ENCODE measurements at places on chromosomes 7 and 10.

- no peak for DNase-seq
These were observed 9.3 kb downstream of the CDC14C start for GRCh38 chr7:48933549-48934085.

DNA sequence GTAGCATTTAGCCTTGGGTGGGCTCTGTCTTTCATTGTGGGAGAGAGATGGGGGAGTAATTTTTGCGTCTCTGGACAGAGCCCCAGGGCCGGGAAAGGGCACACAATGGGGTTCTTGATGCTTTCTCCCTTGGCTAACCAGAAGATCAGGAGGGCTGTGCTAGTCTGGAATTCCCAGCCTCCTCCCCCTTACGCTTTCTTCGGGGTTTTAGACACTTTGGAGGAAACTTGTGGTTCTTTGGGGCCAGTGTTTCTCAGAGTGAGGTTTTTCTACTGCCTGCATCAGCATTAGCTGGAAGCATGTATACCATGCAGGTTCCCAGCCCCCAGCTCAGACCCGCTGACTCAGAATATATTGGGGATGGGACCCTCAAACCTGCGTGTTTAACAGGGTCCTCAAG, 7.0 kb downstream of the NEURL1 start:
- no peak for DNase-seq

DNA sequence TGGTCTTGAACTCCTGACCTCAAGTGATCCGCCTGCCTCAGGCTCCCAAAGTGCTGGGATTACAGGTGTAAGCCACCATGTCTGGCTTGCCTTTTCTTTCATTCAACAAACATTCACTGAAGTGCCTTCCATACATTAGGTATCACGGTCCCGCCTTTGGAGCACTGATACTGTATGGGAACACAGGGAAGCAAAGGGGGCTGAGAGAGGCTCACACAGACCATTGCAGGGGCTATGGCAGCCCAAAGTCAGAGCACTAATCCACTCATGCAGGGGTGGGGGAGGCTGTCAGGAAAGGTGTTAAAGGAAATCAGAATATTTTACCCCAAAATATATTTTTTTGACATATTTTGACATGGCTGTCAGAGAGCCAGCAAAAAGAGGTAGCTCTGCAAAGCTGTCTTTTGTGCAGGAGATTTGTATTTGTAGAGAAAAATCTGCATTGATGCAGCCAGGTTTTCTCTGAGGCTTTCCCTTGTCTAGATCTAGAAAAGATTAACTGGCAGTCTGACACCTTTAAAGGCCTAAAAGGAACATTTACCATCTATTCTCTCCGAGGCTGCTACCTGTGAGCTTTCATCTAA, 42.0 kb upstream of the PDLIM1 start:
- no peak for DNase-seq

GRCh38 chr7:150974468-150975391, 3.4 kb downstream of the KCNH2 start:
- DNase-seq, result peak; percentile 71

GRCh38 chr10:103467406-103467805, 8.7 kb upstream of the CALHM1 start:
- DNase-seq, result no peak

- DNase-seq, result no peak
These were observed 153.4 kb downstream of the CUX1 start for GRCh38 chr7:101970801-101971200.

DNA sequence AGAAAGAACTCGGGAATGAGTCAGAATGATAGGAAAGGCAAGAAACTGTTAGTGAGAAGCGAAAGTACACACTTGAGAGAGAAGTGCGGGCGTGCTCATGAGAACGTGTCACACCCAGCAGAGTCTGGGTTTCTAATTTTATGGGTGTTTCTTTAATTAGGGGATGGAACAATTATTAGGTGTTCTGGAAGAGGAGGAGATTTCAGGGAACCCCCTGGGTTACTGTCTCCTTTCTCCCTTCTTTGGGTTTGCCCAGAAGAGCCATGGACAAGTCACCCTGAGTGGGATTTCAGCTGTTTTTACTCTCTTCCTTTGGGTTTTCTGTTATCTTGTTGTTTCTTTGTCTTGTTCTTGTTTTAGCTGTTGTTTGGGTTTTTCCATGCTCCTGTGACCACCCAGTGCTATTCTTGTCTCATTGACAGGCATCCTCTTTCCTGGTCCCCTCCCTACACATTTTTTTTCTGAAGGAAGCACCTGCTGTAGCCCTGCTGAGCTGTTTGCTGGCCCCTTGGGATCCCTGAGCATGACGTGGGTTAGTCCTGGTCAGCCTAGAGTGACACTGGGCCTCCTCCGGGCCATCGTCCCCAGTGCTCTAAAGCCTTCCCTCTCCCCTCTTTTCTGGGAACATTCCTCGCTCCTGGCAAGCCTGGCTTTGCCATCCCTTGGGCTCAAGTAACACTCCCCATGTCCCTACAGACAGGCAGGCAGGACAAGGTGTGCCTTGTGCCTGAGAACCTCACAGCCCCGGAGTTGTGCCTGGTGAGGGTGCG, 3.5 kb downstream of the SH2D4B start:
- no peak for DNase-seq

DNA sequence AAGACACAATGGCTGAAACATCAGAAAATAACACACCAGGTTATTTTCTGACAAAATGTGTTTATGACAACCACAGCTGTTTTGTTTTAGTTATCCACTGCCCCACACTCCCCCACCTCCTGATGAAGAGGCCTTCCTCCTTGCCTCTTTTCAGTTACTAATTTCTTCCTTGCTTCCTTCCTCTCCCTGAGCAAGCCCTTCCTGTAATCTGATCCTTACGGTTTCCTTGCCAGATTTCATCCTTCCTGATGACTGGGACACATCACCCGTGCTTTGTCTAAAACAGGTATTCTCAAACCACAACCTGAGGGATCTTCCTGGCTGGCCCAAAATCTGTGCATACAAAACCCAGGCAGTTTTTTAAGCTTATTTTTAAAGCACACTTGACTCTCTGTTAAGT, 39.4 kb downstream of the CHST15 start:
- no peak for DNase-seq

DNA sequence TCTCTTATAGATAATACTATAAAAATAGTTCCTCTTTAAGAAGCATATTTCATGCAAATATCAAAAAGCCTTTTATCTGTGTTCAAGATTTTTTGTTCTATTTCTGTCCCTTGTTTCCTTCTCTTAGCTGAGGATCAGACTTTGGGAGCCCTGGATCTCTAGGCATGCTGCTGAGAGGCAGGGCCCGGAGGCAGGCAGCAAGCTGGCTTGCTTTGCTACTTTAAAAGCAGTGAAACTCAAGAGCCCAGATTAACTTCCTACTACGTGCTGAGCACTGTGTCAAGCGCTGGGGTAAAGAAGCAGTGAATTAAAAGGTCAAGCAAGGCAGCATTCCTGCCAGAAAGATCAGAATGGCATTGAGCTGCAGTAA, 31.0 kb upstream of the ARID5B start:
- peak; percentile 21 for DNase-seq

DNA sequence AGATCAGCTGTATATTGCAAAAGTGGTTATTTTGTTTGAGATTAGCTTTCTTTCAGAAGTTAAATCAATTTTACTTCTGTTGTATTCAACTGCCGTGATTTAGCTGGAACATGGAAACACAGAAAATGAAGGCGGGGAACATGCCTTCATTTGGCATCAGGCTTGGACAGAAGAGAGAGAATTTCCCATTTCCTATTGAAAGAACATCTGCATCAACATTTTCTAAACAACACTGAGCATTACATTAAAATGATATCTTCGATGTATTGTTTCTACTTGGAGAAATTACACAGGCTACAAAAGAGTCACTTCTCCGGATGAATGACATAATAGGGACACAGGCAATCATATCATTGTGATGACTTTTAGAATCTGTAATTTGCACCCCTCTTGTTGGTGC, 46.6 kb upstream of the KLF6 start:
- DNase-seq, result no peak

DNA sequence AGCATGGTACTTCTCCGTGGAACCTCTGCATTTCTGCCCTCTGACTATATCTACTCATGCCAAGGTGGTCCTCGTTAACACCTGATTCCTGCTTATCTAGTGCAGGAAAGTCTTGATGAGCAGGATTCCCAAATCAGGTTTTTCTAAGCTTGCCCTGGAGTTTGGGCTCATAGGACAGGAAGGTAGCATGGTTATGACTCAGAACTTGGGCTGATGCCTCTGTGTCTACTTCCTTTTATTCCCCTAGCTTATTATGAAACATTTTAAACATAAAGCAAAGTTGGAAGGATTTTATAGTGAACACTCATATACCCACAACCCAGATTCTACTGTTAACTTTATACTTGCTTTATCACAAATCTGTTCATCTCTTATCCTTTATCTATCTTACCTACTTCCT, 5.6 kb downstream of the SUFU start:
- no peak for DNase-seq

GRCh38 chr10:420154-421121, 269.0 kb downstream of the DIP2C start:
- DNase-seq, result no peak

DNA sequence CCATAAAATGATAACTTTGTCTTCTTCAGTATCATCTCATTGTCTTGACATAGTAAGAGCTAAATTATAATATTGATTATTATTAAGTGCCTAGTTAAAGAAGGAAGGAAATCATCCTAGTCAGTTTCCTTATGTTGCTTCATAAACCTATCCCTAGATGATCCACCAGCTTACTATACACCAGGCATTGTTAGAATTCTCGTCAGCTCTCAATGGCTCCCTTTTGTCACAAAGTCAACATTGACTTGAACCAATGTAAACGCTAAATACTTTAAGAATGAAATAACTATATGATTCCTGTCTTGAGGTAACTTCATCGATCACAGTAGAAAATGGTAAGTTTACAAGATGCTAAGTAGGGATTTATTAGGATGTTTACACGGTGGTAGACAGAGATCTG, 1162.9 kb downstream of the CNTNAP2 start:
- DNase-seq, result peak; percentile 12

- no peak for DNase-seq
These were observed 215.5 kb upstream of the KLF14 start for GRCh38 chr7:130949550-130949949.

DNA sequence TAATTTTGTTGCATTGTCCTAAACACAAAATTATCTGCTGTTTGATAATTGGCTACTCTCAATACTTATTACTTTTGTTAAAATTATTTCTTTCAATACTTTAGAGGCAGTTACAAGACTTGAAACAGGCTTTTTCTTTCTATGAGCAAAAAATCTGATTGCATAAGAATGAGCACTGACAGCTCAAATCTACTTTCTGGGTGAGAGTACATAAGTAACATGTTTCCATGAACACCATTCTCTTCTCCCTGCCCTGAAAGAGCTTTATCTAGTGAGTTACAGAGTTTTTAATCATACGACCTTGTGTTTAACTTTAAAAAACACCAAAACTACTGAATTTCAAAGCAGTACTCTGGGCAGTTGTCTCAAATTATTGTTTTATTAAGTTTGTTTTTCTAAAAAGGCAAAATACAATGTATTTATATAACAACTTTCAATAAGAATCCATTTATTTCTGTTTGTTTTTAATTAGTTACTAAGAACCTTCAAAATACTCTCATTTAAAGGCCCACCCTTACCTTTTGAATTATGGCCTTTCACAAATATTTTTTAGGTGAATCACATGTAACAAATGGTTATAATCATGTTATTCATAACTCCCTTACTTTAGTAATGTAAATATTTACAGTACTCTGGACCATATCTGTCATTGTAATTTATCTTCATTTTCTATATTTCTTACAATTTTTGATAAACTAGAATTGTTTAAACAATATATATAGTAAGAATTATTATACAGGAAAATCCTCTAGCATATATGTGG, 23.0 kb upstream of the TFAM start:
- no peak for DNase-seq

DNA sequence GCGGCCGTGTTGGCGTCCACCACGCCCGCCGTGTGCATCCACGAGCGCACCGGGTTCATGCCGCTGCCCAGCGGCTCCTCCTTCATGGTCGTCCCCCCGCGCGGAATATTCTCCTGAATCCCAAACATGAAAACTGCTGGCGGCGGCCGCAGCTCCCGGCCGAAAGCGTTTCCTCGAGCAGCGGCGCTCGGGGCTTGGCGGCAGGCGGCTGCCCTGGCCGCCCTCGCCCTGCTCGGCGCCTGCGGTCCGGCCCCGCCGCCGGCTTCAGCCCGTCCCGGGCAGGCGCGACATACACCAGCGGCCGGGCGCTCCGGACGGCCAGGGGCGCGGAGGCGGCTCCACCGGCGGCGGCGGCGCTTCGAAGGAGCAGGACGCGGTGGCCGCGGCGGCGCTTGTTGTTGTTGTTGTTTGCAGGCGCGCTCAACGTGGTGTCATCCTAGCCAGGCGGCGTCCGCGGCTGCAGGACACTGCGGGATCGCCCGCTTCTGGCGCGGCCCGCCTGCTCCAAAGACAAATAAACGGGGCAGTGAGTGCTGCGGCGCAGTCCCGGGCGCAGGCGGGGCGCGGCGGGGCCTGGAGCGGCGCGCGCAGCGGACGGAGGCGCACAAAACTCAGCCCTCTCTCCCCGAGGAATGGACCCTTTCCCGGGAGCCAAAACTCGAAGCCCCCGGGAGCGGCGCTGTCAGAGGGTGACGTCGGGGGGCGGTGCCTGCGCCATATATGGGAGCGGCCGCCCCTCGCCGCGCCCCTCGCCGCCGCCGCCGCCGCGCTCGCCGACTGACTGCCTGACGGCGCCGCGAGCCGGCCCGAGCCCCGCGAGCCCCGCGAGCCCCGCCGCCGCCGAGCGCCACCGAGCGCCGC, at the start of gene EBF3:
Gene EBF3, minus strand, starts transcription at position 634 of the 861 bp plus-strand sequence. Its CDS starts 506 bp downstream, at position 128.
- peak; percentile 96 for DNase-seq

DNA sequence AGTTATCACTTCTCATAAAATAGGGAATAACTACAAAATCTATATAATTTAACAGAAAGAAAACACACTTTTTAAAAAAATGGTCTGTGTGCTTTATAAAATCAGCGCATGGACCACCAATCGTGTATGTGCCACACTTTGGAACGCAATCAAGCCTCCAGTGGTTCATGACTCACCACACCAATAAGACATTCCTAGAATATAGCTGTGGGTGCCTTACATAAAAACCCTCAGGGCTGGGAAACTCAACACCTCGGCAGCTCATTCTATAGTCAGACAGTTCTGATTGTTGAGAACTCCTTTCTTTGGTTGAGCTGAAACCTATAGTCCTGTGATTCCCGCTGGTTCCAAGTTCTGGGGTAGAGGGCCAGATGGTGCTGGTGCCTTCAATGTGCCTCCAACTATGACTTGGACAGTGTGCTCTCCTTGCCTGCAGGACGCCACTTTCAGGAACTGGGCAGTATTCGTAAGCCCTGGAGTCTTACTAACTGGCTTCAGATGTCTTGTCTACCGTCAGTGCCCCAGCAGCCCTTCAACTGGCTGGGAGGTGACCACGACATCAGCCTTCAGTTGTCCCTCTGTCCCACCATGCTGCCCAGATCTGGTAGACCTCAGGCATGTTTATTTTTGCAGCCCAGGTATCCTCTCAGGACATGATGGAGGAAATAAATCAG, 135.7 kb upstream of the GDF10 start:
- DNase-seq, result no peak

DNA sequence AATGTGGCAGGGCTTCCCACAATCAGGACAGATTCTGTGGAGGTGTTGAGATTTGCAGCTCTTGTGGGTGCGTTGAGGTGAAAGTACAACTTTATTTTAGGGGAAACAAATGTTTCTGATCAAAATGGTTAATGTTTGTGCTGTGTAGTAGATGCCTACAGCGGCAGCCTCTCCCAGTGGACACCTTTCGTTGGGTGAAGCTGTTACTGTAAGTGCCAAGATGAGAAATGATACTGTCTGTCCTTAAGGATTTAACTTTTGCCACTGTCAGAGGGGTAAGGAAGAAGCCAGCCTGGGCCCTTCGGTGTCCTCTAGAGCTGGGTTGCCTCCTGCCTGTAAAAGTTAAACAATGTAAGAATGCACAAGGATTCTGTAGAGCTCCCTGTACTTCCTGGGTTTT, 27.9 kb downstream of the DOCK1 start:
- DNase-seq, result no peak

- no peak for DNase-seq
These were observed 397.4 kb downstream of the ANKRD7 start for GRCh38 chr7:118621810-118622360.
